ENCODE measurements at places on chromosomes 5 and 9.

GRCh38 chr5:96615223-96615622 is 47.0 kb upstream of the CAST start:
- DNase-seq, result no peak

GRCh38 chr5:482021-482420 is 39.0 kb downstream of the EXOC3 start:
- DNase-seq, result no peak

DNA sequence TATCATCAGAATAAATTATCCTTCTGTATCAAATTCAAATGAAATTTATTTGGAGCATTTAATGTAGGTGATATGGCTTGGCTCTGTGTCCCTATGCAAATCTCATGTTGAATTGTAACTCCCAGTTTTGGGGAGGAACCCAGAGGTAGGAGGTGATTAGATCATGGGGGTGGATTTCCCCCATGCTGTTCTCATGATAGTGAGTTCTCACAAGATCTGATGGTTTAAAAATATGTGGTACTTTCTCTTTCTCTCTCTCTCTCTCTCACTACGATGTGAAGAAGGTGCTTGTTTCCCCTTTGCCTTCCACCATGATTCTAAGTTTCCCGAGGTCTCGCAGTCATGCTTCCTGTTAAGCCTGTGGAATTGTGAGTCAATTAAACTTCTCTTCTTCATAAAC is 678.4 kb upstream of the RGMB start:
- DNase-seq, result no peak

GRCh38 chr5:112245656-112246055 is 173.4 kb downstream of the EPB41L4A start:
- DNase-seq, result no peak

GRCh38 chr5:126651013-126651577 is 50.3 kb downstream of the PHAX start:
- no peak for DNase-seq

GRCh38 chr5:133284306-133284705 is 232.5 kb downstream of the HSPA4 start:
- DNase-seq, result no peak

DNA sequence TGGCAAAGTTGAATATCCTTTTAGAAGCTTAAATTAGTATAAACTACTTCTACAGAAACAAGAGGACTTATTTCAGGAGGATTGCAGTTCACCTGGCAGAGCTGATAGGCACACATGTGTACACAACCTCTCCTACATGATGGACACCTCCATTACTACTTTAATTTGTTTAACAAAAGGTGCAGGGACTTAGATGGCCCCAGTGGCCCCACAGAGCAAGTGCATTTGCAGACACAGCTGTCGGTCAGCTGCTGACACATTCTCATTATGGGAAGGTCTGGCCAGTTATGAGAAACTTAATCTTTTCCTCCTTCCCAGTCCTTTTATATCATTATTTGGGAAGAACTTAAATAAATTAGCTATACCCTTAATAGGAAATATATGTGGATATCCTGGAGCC is 28.3 kb downstream of the TDRD7 start:
- DNase-seq, result no peak

GRCh38 chr9:122172131-122172530 is 12.4 kb downstream of the MORN5 start:
- DNase-seq, result no peak

DNA sequence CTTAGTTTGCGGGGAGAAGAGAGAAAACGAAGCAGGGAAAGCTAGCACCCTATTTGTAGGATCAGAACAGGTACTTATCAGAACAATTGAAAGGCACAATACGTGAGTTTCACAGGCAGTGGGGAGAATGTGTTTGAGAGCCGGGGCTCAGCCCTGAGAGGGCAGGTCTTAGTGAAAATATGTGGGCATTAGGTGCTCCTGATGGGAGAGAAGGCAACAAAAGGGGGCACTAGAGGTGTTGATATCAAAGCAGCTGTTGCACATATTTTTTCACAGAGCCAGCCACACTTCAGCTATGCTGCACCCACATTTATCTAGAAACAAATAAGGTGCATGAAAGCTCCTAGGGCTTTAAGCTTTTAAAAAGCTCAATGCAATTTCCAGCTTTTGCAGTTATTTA is 99.7 kb upstream of the MAN2A1 start:
- no peak for DNase-seq

DNA sequence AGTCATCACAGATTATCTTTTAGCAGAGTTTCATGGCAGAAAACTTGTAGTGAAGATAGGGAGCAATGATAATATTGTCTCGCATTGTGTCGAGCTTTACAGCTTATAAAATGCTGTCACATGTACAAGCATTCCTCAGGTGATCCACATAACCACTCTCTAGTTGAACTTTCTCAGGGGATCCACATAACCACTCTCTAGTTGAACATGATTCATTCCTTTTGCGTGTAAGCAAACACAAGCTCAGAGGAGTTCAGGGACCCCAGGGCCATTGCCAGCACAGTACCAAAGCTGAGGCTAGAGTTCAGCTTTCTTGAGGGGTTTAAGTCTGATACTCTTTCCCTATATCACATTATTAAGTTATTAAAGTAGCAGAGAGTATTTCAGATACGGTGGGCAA is 86.7 kb downstream of the CDH6 start:
- DNase-seq, result no peak

DNA sequence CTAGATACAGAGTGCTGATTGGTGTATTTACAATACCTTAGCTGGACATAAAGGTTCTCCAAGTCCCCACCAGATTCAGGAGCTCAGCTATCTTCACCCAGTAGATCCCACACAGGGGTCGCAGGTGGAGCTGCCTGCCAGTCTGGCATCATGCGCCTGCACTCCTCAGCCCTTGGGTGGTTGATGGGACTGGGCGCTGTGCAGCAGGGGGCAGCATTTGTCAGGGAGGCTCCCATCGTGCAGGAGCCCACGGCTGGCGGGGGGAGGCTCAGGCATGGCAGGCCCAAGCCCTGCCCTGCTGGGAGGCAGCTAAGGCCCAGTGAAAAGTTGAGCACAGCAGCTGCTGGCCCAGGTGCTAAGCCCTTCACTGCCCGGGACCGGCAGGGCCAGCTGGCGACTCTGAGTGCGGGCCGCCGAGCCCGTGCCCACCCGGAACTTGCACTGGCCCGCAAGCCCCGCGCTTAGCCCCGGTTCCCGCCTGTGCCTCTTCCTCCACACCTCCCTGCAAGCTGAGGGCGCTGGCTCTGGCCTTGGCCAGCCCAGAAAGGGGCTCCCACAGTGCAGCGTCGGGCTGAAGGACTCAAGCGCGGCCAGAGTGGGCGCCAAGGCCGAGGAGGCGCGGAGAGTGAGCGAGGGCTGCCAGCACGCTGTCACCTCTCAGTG is 314.1 kb upstream of the ATP10B start:
- DNase-seq, result no peak

DNA sequence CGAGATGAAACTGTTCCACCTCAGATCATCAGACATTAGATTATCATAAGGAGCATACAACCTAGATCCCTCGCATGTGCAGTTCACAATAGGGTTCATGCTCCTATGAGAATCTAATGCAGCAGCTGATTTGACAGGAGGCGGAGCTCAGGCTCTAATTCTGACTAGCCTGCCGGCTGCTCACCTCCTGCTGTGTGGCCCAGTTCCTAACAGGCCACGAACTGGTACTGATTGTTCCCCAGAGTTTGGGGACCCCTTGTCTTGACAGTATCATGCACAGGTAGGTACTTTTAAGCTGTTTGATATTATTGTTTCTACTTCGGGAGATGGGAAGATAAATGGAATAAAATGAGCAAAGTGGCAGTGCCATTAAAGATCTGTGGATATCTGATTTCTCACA is 66.9 kb downstream of the ZCCHC7 start:
- DNase-seq, result no peak

DNA sequence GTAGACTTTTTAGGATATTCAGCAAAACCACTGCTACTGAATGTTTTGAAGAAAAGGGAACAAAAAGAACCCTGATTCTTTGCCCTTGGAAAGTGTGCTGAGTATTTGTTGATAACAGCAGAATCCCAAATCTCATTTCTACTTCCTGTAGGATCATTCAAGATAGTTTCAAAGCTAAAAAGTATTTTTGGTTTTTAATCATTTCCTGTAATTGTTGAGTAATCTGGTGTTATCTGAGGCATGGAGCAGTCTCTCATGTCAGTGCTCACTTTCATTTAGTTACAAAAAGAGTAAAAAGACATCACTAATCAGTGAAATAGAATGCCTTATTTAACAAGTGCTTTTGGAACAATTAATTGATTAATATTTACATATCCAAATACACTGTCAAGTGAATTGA is 56.1 kb downstream of the ITGA2 start:
- no peak for DNase-seq

DNA sequence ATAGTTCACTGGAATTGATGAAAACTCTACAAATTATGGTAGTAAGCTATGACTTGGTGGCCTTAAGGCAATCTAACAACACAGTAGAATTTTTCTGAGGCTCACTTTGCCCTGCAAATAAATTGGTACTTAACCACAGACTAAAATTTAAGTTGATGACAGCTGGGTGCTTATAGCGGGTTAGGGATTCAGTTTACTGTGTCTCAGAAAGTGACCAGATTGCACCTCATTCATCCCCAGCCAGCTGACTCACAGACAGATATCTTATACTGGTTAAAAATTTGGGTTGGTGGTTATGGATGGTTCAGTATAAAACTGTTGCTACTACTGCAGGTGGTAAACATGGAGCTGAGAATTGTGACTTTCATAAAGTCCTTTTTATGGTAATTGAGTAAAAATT is 2.8 kb downstream of the CKS2 start:
- no peak for DNase-seq

DNA sequence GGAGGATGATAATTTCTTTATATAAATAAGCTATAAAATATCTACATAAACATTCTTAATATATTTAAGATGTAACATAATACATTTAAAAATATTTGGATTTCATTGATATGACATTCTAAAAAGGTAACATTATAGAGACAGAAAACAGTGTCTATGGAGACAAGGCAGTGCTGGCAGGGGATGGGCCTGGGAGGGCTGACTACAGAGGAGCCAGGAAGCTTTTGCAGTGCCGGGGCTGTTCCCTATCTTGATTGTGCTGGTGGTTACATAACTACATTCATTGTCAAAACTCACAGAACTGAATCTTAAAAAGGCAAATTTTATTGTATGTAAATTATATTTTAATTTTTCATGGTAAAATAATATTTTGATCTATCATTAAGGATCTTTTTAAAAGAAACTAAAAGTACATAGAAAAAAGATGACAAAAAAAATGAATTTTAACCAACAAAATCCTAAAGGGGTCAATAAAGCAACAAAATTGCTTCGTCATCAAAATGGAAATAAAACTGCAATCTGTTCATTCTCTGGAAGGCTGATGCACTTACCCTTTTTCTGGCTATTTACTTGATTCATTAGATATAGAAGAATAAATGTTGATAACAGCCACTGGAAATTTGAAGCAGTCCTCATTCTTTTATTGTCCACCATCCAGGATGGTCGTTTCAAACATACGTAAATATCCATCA is 26.3 kb downstream of the LIFR start:
- no peak for DNase-seq

GRCh38 chr5:95881833-95882232 is 59.3 kb upstream of the GLRX start:
- DNase-seq, result no peak

DNA sequence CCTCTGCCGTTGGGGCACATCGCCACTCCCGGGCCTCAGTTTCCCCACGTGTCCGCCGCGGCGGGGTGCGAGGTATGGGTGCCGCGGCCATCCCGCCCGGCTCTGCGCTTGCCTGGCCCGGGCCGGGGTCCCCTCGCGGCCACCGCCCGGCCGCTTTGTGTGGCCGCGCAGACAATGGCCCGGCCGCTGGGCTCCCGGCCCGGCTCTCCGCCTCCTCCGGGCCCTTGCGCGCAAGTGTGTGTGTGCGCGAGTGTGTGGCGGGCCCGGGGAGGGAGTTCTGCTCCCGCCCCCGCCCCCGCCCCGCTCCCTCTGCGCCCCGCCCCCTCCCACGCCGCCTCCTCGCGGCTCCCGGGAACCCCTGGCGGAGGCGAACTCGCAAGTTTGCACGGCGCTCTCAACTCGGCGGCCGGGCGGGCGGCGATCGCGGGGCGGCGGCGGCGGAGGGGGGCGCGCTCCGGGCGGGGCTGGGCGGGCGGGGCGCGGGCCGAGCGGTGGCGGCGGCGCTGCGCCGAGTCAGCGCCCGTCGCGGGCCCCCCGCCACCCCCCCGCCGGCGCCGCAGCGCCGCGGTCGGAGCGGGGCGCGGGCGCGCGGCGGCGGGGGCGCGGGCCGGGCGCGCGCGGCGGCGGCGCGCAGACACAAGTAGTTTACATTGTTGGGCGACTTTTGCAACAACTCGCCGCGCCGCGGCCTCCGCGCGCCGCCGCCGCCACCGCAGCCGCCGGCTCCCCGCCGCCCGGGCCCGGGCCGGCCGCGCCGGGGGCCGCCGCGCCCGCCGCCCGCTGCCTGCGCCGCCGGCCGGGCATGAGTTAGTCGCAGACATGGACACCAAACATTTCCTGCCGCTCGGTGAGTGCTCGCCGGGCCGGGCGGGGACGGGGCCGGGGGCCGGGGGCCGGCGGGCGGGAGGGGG is at the start of gene RXRA:
RXRA (plus strand) TSS at position 643 of the 911 bp plus-strand sequence; CDS start at position 820, 177 bp downstream.
- no peak for DNase-seq

GRCh38 chr9:128903871-128904620 is 16.7 kb upstream of the PHYHD1 start:
- DNase-seq, result no peak

DNA sequence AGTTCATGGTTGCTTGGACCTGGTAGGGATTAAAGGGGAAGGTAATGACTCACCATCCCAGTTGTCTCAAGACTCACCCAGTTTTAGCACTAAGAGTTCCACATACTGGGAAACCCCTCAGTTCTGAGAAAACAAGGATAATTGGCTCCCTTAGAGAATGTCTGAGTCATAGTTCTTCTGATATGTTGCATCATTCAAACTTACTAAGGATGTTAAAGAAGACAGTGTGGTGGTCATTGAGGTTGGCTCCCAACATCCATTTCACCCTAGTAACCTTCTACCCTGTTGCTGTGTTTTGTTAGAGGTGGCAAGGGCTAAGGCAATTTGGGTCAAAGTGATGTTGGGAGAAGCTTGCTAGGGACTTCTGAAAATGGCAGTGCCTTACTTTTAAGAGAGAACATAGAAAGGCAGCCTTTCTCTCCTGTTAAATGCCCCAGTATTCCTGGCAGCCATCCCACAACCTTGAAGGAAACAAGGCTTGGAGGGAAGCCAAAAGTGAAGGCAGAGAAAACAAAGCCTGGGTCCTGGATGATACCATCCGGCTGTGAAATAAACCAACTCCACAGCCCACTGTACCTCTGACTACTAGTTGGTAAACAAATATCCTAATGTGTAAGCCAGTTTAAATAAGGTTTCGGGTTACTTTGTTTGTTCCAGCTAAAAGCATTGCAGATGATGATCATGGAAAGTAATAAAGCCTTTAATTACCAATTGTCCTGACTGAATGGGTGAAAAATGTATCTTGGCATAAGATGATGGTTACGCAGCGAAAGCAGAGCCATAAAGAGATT is 80.4 kb upstream of the ADAMTSL1 start:
- DNase-seq, result no peak

Measured in cortex of kidney (tissue), 1 donor.